ENCODE measurements at places on chromosomes 12 and 14. TPM values are rescaled to one million over a fixed set of nuclear protein-coding genes. Genes with fewer than 3 reads are reported as not detected.

BATF gene
- total RNA-seq = 4.3 TPM

SLC17A8 gene
- not detected for total RNA-seq

CLEC9A gene
- not detected for total RNA-seq

OR9K2 gene
- total RNA-seq = not detected

KRT1 gene
- 0.25 TPM for total RNA-seq

OR4E2 gene
- total RNA-seq = not detected

CLEC7A gene
- not detected for total RNA-seq

SOAT2 gene
- total RNA-seq = 2.9 TPM

INF2 gene
- total RNA-seq = 49.1 TPM

GPX2 gene
- not detected for total RNA-seq

KRT75 gene
- total RNA-seq = not detected

NR1H4 gene
- not detected for total RNA-seq

MDGA2 gene
- total RNA-seq = not detected

DEGS2 gene
- total RNA-seq = 0.22 TPM

TEX22 gene
- 1.1 TPM for total RNA-seq

AVPR1A gene
- not detected for total RNA-seq

FAM186B gene
- total RNA-seq = 1.0 TPM

C1RL gene
- total RNA-seq = 8.0 TPM

TAS2R42 gene
- total RNA-seq = not detected

DDIT3 gene
- 143 TPM for total RNA-seq
